ENCODE measurements at places on chromosomes 7 and 10.

DNA sequence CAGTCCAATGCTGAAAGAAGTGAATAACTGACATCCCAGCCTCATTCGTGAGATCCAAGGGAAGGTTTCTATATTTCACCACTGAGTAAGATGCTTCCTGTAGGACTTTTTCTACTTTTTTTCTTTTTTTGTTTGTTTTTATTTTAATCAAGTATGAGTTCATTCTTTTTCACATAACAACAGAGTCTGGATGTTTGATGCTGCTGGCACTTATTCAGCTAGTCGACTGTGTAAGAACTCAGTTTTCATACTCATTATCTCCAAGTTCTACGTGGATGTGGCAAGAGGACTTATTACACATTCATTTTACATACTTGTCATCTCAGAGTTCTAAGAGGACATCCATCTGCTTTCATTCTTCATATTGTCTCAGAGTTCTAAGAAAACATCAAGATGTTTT is 86.9 kb downstream of the CPXM2 start:
- peak; percentile 33 for DNase-seq

DNA sequence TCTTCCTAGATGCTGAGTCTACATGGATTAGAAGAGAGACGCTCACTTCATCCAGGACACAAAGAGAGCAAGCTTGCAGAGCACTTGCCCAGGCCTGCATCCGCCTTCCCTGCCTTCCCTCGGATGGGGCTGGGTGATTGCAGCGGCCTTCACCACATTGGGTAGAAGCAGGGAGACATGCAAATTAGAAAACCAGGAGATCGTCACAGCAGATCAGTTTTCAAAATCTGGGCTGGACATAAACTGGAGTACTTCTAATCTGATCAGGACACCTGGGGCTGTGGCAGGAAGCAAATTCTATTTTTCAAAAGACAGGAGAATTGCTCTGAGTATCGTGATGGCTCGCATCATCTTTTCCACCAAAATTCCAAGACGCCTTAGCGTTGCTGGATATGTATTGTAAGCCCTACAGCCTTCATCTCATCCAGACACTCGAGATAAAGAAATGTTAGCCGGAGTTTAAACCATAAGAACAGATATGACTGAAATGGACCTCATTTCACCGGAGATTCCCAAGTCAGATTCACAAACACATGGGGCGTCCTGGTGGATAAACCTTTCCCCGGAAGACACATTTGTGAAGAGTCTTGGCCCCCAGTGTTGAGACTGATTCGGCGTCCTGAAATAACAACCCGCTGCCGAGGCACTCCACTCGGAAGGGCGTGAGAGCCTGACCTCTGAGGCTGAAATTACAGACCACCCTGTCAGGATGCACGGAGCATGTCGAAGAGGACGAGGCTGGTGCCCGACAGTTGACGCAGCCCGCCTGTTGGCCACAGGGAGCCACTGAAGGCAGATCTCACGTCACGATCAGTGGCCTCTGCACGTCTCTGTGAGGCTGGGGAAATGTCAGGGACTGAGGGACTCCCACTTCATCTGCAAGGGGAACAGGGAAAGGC is 91.2 kb upstream of the PARD3 start:
- peak; percentile 11 for DNase-seq

- DNase-seq, result no peak
These were observed 2.0 kb upstream of the KLF6 start for GRCh38 chr10:3787016-3787400.

DNA sequence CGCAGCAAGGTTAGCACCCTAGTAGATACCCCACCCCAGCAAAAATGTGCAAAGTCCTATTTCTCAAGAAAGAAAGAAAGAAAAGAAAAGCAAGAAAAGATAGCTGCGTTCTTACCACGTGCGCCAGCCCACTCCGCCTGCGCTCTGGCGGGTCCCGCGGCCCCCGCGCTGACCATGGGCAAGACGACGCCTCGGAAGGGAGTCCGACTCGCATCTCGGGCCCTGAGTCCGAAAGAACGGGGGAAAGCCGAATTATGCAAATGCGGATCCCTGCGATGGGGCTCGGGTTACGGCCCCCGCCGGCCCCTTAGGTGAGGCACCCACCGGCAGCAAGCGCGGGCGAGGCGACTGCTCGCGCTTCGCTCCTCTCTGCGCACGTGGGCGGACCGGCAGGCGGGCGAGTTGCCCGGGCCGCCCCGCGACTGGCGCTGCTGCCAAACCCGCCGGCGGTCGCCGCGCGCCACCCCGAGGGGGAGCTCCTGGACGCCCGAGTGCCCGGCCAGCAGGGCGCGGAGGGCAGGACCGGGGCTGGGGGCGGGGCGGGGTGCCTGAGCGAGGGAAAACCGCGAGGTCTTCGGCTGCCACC is 2.4 kb upstream of the EGR2 start:
- no peak for DNase-seq

GRCh38 chr7:70334871-70335270 is 736.6 kb downstream of the AUTS2 start:
- DNase-seq, result no peak

- peak; percentile 52 for DNase-seq
These were observed 8.0 kb upstream of the ZNRF2 start for GRCh38 chr7:30276203-30276900.

GRCh38 chr7:105647591-105647990 is 66.3 kb upstream of the EFCAB10 start:
- DNase-seq, result no peak

GRCh38 chr7:67359900-67360299 is 363.3 kb downstream of the TYW1 start:
- no peak for DNase-seq

Measured in amniotic epithelial cell (primary cell).